ENCODE measurements at places on chromosomes 6 and 20.

DNA sequence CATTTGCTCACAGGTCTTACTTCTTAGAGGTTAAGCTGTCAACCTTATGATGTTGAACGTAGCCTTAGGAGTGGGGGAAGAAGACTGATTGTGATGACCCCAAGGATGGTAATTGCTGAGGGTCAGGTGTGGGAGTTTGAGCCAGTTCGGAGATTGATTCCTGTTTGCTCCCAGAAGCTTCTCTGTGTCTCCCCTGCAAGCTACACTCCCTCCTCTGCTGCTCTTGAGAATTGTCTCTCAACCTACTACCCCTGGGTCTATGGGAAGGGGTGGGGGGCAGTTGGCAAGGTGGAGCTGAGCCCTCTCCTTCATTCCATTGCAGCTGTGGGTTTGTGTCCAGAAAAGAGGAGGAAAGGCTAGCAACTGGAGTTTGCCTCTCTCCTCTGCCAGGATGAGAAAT lies 113.8 kb downstream of the PLEKHG1 start:
- DNase-seq, result no peak

DNA sequence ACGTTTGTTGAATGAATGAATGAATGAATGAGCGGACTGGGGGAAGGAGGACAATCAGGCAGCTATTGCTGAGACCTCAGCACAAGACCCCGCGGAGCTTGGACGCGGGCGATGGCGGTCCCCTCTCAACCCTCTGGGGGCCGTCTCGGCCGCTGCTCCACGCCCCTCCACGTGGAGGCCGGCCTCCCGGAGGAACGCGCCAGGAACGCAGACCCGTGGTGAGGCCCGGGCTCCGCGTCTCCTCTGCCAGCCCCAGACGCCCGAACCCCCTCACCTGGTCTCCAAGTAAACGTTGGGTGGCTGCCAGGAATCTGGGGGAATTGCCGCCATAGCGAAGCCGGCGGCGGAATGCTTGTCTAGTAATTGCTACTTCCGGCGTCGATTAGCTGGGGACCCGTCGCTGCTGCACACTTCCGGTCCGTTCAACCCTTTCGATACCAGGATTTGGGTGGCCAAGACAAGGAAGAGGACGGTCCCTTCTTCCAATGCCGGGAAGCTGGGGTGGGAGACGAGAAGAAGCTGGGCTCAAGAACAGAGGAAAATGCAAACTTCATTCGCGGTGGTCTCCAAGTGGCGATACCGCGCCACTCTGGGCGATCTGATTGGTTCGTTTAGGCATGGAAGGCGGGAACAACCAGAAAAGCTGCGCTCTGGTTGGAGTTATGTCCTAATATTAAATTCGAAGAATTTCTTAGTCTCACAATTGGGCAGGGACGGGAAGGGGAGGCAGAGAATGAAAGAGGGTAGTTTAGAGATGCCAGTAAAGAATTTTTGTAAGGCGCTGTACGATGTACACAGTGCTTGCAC lies at the start of gene PPIL1:
TSS of gene PPIL1 (minus strand) at position 361 of the 807 bp plus-strand sequence. CDS start at position 330, 31 bp downstream.
- DNase-seq, result peak; percentile 86

DNA sequence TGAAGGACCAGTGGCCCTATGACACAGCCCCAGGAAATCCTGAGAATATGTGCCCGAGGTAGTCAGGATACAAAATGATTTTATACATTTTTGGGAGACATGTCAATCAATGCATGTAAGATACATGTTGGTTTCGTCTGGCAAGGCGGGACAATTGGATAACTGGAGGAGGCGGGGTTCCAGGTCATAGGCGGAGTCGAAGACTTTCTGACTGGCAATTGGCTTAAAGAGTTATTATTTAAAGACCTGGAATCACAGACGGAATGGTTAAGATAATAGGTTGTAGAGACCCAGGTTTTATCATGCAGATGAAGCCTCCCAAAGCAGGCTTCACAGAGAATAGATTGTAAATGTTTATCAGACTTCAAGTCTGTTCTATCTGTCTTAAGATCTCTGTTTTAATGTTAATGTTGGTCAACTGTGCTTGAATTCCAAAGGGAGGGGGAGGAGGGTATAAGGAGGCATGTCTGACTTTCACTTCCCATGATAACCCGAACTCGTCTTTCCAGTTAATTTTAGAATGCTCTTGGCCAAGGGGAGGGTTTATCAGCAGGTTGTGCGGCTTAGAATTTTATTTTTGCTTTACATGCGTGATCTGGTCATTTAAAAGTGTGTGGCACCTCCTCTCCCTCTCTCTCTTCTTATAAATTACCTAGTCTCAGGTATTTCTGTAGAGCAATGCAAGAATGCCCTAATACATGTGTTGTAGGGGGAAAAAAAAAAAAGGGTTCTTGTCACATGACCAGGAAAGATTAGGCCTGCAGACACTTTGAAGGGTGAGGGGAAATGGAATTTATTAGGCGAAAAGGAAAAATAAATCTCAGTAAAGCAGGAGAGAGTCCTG lies 230.7 kb downstream of the NFATC2 start:
- DNase-seq, result no peak

- DNase-seq, result no peak
These were observed 104.4 kb upstream of the CD93 start for GRCh38 chr20:23190557-23190956.

GRCh38 chr20:35238170-35238569 lies 11.7 kb downstream of the MMP24 start:
- DNase-seq, result no peak

- DNase-seq, result no peak
These were observed 5.5 kb downstream of the CASP8AP2 start for GRCh38 chr6:89834884-89835792.

GRCh38 chr20:5215672-5216304 lies 89.0 kb downstream of the CDS2 start:
- no peak for DNase-seq

DNA sequence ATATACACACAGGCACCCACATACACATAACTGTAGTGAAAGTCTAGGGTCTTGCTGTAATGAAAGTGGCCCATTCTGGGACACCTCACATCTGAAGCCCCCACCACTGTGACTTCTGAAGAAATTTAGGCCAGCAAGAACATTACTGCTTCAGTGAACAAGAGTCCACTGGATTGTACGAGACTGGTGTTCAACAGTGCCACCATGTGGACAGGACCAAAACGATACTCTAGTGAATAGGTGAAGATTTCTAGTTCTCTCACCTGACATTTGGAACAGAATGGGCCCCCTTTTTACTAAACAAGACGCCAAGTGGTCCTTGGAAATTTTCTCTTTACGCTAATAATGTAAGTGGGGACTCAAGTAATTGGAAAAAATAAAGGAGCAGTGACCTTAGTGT lies 156.9 kb downstream of the MAFB start:
- no peak for DNase-seq

GRCh38 chr20:34774449-34774848 lies 51.0 kb downstream of the NCOA6 start:
- DNase-seq, result no peak

GRCh38 chr6:18207438-18207837 lies 52.2 kb downstream of the KDM1B start:
- DNase-seq, result peak; percentile 14

GRCh38 chr6:34086558-34086957 lies 59.3 kb downstream of the GRM4 start:
- DNase-seq, result no peak

DNA sequence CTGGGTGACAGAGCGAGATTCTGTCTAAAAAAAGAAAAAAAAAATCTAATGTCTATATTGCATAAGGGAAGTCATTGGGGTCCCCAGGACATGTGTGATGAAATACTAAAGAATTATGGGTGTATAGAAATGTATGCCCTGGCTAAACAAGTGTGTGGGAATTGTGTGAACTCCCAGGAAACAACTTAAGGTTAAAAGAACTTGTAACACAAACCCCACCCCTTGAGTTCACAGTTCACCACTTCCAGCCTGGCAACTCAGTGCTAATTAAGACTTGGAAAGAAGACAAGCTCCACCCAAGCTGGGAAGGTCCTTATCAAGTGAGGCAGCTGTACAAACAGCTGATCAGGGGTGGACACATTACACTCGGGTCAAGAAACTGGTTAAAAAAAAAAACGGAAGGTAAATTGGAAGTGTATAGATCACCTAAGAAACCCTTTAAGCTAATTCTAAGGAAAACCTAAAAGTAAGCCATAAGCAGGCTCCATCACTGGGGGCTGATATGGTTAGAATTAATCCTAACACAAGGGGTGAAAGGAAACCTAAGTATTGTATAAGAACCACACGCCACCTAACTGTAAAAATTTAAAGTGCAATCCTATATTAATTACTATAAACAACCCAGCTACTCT lies 25.2 kb downstream of the HLA-A start:
- DNase-seq, result no peak

GRCh38 chr6:106025655-106026054 lies 60.5 kb upstream of the PRDM1 start:
- DNase-seq, result no peak

GRCh38 chr6:36973647-36974046 lies 12.3 kb downstream of the MTCH1 start:
- no peak for DNase-seq

- no peak for DNase-seq
These were observed 13.3 kb downstream of the HLA-F start for GRCh38 chr6:29736563-29736962.

- no peak for DNase-seq
These were observed 74.3 kb downstream of the CD40 start for GRCh38 chr20:46192376-46192944.

GRCh38 chr20:36101192-36101591 lies 53.3 kb upstream of the EPB41L1 start:
- no peak for DNase-seq

DNA sequence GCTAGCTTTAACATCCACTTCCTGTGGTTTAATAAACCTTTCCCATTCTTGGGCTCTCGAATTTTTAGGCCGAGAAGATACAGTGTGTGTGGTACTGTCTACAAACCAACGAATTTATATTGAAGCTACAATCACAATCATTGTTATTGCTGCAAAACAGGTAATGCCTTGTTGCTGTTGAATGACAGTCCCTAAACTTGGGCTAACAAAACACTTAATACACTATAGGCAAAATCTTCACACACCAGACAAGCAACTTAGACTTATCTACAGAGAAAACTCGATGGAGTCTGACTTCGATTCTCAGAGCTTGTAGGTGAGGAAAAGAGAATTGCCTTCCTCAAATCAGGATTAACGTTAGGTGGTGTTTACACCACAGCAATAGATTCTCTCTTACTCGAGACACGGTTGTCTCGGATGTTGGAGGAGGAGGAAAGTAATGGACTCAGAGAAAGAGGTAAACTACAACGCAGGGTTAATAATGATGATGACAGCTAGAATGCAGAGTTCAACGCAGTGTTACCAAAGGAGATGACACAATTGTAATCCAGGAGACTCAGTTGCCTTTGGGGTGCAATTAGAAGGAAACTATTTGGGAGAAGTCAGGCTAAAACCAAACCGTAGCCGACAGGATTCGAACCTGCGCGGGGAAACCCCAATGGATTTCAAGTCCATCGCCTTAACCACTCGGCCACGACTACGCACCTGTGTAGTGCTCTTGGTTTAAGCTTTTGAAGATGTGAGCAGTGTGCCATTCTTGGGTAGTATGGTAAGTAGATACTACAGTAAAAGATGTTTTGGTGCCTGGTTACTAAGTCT lies 32.5 kb upstream of the ZNF184 start:
- no peak for DNase-seq

GRCh38 chr20:21398109-21399004 lies 1.0 kb upstream of the NKX2-4 start:
- no peak for DNase-seq

GRCh38 chr20:39855799-39856198 lies 833.2 kb downstream of the MAFB start:
- DNase-seq, result no peak

- no peak for DNase-seq
These were observed 181.8 kb downstream of the FOXA2 start for GRCh38 chr20:22402550-22402949.

GRCh38 chr6:129273161-129273560 lies 390.2 kb downstream of the LAMA2 start:
- no peak for DNase-seq

DNA sequence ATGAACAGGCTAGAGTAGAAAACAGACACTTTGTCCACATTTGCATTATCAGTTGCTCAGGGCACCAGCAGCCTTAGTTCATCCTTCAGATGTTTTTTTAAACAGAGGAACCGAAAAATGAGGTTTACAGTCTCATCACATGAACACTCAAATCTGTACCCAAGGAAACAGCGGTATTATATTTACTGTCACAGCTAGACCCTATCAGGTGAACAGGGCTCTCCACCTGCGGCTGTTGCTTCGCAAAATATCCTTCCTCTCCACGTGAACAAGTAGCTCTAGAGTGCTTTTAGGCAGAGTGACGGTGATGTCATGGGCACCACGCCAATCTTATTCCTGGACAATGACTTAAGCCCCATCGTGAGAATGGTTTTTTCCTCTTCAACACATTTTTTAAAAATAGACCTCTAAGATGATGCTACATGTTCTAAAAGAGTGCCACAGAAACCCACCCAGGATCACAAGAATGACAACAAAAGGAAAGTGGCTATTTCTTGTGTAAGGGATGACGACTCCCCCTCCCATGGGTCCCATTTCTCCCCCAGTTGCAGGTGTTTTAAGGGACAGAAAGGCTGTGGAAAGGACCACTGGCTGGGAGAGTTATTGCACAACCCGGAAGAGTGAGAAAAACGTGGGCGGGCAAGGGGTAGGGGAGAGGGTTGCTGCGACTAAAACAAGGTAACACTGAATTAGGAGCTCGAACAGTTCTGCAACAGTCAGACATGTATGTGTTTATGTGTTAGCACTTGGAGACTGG lies 77.7 kb downstream of the EFHC1 start:
- no peak for DNase-seq

DNA sequence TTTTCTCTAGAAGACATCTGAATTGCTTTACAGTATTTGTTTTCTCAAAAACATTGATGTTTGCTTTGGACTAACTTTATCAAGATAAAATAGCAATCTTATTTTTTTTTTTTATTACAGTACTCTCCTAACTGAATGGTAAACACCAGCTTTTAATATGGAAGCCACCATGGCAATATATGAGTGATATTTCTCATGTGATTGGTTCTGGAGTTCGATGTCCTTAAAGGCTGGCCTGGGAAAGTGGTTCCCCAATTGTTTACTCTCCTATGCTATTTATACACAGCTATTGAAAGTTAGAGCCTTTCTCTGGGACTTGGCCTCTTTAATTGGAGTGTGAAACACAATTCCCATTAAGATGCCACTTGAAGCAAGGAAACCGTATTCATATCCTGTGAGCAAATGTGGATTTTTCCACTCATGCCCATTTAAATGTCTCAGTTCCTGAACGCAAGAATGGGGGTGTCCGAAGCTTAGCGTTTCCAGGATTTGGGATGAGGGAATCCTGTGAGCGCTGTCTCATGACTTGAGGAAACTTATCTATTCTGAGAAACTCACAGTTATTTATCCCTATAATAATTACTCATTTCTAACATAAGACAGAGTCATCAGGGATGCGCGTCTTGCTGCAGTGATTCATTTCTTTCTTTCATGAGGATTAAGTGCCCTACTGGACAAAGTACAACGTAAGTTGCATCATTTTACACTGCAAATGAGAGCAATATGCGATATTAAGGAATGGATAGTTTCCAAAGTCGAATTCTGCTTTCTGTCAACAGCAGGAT lies 143.3 kb upstream of the PREP start:
- no peak for DNase-seq

Data from caudate nucleus (tissue), 63 donors.